SK-N-MC (cell line): ENCODE measurements at places on chromosomes 1 and 21.

GRCh38 chr1:184770181-184770979 is 15.7 kb upstream of the EDEM3 start:
- peak; percentile 85 for DNase-seq

DNA sequence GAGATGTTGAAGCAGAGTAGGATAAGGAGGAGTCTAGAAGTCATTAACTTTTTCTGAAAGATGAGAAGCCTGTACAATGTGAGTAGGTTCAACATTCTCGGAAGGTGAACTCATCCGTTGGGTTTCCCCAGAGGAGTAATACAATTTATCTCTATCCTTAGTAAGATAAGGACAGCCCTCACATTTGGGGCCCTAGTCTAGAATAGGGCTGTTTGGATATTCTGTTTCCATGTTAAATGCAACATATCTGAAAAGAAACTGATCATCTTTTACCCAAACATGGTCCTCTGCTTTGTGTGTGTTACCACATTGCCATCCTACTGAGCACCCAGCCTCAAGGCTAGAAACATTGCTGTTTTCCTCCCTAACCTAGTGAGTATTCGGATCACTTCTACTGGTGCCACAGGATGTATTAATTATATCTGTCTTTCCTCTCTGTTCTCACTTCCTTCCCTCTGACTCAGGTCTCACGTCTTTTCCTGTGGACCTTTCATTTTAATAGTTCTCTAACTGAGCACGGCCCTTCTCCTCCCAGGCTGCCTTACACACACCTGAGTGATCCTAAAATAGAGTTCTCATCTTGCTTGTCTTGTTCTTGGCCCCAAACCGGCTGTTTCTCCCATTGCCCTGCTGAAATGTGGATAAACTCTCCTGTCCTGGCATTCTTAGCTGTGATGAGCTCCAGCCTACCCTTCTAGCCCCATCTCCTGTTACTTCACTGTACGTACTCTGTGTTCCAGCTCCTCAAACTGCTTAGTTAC is 91.7 kb downstream of the CDC14A start:
- no peak for DNase-seq

DNA sequence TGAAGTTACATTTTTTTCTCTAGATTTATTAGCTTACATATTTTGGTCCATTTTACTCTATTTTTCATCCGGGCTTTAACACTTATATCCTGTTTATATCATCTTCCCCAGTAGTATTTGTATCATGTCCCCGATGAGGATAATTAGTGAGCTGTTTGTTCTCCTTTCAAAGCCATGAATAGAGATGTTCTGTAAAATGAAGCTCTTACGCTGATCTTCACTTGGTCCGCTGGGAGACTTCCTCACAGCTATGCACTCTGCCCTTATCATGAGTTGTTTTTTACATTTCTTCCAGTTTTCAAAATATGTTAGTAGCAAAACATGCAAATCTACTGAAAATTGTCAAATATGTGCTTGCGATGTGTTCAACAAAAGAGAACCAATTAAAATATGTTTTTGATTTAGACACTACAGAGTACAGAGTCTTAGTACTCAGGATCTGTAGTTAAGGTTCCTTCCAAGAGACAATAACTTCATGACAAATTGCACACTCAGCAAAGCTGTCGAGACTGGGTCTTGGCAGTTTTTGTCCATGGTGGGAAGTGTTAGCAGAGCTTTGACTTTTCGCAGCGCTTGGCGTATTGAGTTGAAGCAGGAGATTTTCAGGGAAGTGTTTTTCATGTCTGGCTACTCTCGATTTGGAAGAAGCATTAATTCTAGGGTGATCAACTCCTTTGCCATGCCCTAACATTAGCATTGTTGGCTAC is 292.0 kb upstream of the ADAMTS5 start:
- no peak for DNase-seq

DNA sequence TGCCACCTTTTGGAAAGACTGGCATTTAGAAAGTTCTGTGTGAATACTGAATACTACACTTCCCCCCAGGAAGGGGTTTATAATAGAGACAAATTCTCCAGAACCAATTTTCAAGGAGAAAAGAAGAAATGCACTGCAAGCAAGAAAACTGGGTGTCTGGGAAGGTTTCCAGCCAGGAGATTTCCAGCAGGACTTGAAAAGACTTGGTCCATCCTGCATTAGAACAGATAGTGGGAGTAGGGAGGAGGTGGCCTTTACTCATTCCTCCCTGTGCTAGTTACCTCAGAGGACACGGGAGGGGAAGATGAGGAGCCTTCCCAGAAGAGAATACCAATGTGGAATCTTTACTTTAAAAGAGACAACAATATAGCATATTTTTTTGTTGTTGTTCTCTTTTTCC is 52.4 kb downstream of the FAM78B start:
- no peak for DNase-seq

GRCh38 chr1:20494609-20495311 is 8.8 kb upstream of the CAMK2N1 start:
- DNase-seq: no peak

- no peak for DNase-seq
Measured at GRCh38 chr1:206734499-206735142, 36.0 kb upstream of the IL19 start.

DNA sequence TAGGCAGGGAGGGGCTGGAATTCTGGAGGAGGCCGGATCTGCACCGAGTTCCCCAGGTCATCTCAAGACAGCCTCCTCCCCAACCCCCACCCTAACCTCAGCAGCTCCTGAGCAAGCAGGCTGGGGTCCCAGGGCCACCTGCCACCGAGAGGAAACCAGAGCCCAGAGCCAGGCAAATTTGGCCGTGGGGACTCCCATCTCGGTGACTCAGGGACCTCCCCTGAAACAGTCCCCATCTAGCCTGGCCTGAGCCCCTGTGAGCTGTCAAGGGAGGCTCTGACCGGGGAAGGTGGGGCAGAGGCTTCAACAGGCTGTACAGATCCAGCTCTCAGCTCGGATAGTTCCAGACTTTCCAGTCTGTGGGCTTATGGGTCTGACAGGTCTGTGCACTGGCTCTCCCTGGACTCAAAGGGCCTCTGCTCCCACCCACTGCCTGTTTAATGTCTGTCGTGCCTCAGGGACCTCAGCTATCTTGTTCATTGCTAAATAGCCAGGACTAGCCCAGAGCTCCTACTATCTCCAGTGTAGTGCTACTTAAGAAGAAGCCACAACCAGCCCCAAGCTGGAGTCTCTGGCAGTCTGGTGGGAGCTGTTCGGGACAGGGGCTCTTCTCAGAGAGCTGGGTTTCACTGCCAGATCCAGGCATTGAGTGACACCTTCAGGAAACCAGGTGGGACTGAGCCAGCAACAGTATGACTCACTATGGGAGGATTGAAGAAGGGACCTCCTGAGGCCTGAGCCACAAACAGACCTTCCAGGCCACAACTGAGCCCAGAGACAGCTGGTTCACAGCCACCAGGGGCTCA is 25.6 kb downstream of the MATN1 start:
- DNase-seq: no peak

DNA sequence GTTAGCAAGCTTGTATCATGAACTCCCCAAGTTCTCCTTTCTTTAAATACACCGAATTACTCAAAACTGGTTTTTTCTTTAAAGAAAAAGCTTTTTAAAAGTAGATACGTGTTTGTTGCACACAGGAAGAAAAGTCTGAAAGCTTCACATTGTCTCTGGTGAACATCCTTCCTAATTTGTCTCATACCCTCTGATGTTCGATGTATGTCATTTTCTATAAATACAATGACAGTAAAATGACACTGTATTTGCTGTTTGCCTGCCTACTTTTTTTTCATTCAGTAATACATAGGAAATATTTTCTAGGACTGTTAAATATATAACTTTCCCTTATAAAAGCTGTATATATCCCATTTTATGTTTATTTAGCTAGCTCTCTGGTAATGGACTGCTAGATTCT is 153.9 kb downstream of the GALNT2 start:
- no peak for DNase-seq

- DNase-seq: no peak
Measured at GRCh38 chr1:207396168-207396746, 57.9 kb upstream of the CR2 start.

GRCh38 chr1:157195521-157196244 is 57.5 kb upstream of the ETV3 start:
- no peak for DNase-seq

DNA sequence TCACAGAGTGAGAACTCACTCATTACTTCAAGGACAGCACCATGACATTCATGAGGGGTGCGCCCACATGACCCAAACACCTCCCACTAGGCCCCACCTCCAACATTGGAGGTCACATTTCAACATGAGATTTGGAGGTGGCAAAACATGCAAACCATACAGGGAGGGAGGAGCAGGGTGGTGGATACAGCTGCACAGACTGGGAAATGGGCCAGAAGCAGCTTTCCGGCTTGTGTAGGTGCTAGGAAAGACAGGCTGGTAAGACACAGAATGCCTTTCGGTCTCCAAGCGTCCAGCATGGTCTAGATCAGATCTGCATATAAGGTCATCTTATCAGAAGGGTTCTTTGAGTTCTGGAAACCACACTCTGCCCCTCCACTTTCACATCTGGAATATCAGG is 35.1 kb upstream of the TINAGL1 start:
- DNase-seq: no peak

- no peak for DNase-seq
Measured at GRCh38 chr1:48661726-48662463, 114.8 kb downstream of the BEND5 start.

GRCh38 chr1:233355841-233356704 is 28.5 kb downstream of the MAP3K21 start:
- DNase-seq: no peak

DNA sequence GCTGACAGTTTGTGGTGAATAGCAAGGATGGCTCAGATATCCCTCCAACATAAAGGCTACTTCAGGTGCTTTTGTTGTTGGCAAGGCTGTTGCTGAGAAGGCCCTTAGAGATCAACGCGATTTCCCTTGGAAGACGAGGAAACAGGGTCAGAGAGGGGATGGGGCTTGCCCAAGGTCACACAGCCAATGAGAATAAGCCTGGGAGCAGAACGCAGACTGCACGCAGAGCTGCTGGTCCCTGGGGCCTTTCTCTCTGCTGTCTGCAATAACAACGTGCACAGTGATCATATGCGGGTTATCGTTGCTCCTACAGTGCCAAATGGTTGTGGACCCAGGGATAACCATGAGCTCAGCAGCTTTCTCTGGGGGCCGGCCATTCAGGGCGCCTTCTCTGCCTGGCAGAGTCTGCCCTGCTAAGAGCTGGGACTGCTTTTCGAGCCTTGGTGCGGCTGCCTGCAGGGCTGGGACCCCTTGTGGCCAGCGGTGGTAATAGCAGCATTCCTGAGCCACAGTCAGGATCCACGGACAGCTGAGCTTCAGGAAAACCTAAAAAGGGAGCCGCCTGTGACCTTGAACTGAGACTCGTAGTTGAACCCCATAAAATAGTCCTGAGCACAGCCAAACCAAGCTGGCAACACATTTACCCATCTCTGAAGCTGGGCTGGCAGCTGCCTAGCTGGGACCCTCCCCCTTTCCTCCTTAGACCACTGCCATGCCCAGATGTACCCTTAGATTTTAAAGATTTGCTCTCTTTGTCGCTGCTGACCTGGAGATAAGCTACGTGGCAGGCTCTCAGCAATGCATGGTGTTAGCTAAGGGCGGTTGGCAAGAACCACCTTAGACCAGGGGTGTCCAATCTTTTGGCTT is 39.8 kb downstream of the HTR6 start:
- no peak for DNase-seq

DNA sequence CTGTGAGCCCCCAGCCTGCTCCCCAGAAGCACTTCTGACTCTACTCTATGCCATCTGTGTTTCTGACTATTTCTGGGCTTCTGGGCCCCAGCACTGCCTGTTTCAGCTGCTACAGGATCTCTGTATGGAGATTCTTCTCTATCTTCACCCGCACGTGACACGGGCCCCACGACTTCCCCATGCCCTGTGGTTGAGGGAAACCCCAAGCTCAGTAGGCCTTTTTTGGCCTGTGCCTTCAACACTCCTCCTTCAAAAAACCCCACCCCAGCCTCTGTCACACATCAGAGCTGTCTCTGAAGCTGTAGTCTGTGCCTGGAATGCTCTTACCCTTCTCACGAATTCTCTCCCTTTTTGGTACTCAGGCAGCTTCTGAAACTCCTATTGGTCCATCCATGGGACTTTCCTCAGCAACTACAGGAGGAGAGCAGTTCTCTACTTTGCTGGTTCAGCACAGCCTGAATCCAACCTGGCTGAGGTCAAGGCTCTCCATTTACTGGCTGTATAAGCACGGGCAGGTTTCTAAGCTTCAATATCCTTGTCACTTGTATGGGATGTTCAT is 2.0 kb upstream of the NID1 start:
- no peak for DNase-seq

- DNase-seq: peak; percentile 10
Measured at GRCh38 chr1:5915587-5916571, 76.3 kb downstream of the NPHP4 start.

DNA sequence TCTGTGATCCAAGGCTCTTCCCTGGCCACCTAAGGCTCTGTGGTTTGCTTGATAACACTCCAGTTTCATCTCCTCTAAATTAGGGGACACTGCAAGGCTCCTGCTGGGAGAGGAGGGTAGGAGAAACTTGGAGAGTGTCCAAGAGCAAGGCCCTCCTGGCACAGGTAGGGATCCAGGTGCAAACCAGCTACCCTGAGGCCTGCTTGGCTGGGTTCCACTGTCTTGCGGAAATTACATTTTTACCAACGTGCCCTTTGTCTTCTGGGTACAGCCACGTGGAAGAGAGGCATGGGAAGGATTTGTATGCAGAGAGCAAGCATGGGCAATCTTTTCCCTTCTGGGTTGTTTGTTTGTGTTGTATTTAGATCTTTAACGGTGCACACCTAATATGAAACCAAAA is 132.5 kb downstream of the PRDM2 start:
- DNase-seq: no peak

DNA sequence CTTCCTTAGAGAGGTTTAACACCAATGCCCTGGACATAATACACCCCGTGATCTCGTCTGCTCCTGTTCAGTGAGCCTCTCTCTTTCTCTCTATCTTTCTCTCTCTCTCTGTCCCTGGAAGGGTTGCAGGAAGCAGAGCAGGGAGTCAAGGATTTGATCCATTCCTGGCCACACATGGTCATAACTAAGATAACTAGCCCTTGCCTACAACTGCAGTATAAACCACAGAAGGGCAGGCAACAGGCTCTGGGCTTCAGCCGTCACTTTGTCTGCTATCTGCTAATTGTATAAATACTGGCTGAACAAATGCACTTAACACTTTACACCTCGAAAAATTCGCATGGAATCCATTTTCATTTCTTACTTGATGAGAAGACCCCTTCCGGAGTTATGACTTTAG is 357.5 kb upstream of the RUNX1 start:
- no peak for DNase-seq

- DNase-seq: no peak
Measured at GRCh38 chr1:155261493-155261851, 688 bp downstream of the SCAMP3 start.

- DNase-seq: no peak
Measured at GRCh38 chr1:50973875-50974617, 4.0 kb downstream of the CDKN2C start.

- no peak for DNase-seq
Measured at GRCh38 chr1:182795563-182796228, 6.1 kb downstream of the NPL start.

DNA sequence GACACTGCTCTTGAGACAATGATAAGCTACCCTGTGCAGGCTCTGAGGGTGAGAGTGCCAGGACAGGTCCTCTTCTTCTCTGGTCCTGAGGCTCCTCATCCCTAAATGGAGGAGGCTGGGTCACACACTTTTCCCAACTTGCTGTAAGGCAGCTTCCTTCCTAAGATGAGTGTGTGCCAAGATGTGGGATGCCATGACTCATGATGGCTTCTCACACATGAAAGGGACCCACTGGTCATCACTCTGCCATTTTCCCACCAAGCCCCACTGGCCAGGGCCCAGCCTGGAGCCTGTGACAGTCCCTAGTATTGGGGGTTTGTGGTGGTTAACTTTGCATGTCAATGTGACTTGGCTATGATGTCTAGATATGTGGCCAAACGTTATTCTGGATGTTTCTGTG is 54.4 kb downstream of the CNIH3 start:
- no peak for DNase-seq

- DNase-seq: no peak
Measured at GRCh38 chr1:235326719-235327558, 1.0 kb downstream of the ARID4B start.
